ENCODE measurements at places on chromosomes 4 and X.

GRCh38 chr4:83405844-83406816 is 49.5 kb downstream of the HELQ start:
- DNase-seq = no peak

DNA sequence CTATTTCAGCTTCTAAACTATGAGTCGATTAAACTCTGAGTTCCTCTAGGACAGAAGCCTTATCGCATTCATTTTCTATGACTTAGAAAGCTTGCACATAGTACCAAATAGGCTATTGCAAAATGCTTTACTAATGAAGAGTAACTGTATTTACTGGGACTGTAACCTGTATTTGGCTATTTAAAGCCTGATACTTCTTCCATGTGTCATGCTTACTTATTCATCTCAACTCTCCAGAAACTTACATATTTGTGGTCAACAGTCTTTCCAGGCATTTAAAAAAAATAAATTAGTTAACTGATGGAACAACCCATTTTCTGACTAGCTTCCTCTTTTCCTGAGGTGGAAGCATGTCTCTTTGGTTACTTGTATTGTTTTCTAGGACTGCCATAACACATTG is 467.9 kb downstream of the PCDH11X start:
- DNase-seq = no peak

GRCh38 chr4:99617374-99617773 is 40.3 kb downstream of the C4orf54 start:
- DNase-seq = no peak

DNA sequence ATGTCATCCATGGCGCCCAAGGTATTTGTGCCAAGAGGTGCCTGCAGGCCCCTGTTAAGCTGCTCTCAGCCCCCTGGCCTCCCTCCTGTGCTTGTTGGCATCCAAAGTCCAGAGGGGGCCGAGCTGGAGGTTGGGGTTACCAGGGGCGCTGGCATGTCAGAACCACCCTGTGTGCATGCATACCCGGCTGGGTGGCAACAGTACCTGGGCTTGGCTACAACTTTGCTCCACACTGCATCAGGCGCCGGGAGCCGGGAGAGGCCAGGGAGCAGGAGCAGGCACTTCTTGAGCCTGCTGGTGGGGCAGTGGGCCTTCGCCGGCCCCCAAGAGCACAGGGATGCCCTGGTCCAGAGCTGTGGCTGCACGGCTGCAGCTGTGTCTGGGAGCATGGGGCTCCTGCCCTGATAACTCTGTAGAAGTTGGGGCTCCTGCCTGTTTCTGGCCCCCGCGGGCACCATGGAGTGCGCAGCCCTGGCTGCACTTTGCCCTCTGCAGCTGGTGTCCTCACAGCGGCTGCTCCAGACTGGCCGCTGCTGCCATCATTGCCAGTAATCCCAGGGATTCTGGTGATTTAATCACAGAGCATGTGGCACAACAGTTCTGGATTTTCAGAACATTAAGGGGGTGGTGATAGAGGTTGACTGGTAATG is 130.3 kb downstream of the ARHGAP10 start:
- no peak for DNase-seq

DNA sequence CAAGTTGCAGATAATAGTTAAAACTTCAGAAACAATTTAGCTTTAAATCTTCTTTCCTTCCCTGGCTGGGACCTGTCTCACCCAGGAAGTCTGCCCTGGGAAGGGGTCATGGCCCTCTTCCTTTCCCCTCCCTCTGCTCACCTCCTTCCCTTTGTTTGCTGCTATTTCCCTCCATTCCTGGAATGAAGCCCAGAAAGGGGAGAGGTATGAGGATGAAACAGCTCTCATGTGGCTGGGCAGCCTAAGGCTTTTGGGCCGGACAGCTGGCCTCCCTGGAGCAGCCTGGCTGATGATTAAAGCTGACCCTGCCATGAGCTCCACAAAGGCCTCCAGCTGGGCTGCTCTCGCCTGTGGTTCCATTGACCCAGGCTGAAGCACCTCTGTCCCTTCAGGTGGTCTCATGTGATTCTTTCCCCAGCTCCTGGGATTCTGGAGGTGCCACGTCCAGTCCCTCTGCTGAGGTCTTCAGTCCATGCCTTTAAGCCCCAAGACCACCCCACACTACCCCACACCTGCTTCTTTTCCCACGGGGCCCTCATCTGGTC is 202.1 kb downstream of the PTTG2 start:
- DNase-seq = no peak

- DNase-seq = no peak
Measured at GRCh38 chrX:153635788-153636668, 11.0 kb upstream of the DUSP9 start.

DNA sequence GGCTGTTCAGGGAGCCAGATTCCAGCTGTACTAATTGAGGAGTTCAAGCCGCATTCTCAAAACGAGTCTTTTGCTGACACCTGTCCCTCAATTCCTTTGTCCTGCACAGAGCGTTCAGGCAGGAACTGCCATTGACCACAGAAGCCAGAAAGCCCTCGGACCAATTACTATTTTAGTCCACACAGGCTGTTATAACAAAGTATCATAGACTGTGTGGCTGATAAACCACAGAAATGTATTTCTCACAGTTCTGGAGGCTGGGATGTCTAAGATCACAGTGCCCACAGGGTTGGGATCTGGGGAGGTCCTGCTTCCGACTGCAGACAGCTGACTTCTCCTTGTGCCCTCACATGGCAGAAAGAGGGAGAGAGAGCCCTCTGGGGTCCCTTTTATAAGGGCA is 119.8 kb upstream of the ATP6AP2 start:
- no peak for DNase-seq
